ENCODE measurements at places on chromosomes 1 and 21.

DNA sequence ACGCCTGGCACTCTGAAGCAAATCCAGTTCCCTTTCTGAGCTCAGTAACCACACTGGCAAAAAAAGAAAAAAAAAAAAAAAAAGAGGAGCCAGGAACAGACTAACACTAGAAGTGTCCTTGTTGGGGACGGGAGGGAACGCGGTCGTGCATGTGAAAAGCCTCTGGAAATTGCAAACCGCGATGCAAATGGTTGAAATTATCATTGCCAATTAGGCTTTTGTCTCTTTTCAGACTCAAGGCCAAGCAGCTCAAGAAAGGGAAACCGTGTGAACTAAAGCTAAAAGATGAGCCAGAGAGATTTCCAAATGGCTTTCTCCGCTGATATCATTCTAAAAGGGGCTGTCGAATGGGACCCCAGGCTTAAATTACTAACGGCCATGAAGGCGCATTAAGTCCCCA, 13.5 kb downstream of the TRABD2B start:
- no peak for DNase-seq

GRCh38 chr1:72649991-72650390, 367.7 kb upstream of the NEGR1 start:
- no peak for DNase-seq

- no peak for DNase-seq
Measured at GRCh38 chr1:201394591-201394990, 4.5 kb downstream of the LAD1 start.

GRCh38 chr1:27356277-27356618, 10.5 kb downstream of the MAP3K6 start:
- no peak for DNase-seq

GRCh38 chr1:12049616-12050015, 13.5 kb upstream of the TNFRSF8 start:
- peak; percentile 18 for DNase-seq

- no peak for DNase-seq
Measured at GRCh38 chr1:203692565-203693470, 66.2 kb downstream of the ATP2B4 start.

- DNase-seq, result no peak
Measured at GRCh38 chr1:17513131-17513530, 26.4 kb upstream of the ARHGEF10L start.

- DNase-seq, result peak; percentile 53
Measured at GRCh38 chr1:158527190-158527815, 26.9 kb downstream of the OR6Y1 start.

GRCh38 chr1:204516180-204516879, at the start of gene MDM4:
Gene MDM4, plus strand, starts transcription at chr1:204516406. Its CDS starts 9,113 bp downstream, at chr1:204525519.
- DNase-seq, result peak; percentile 96

DNA sequence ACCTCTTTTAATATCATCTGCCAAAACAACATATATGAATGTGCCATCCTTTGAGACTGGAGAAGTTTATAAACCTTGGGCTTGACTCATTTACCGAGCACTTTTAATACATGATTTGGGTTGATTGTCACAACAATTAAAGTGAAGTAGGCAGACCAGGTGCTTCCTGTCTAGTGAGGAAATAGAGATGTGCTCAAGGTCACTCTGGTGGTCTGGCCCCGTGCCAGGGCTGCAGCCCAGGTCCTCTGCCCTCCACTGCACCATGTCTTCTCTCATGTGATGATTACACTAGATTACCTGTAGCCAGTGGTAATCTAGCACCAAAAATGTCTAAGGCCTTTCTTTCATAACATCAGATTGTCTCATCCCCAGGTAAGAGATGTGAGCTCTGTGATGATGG, 61.8 kb upstream of the LAMC2 start:
- no peak for DNase-seq

- no peak for DNase-seq
Measured at GRCh38 chr1:179757933-179758332, 14.8 kb downstream of the FAM163A start.

- no peak for DNase-seq
Measured at GRCh38 chr1:104467590-104467989, 717.9 kb downstream of the AMY1C start.

DNA sequence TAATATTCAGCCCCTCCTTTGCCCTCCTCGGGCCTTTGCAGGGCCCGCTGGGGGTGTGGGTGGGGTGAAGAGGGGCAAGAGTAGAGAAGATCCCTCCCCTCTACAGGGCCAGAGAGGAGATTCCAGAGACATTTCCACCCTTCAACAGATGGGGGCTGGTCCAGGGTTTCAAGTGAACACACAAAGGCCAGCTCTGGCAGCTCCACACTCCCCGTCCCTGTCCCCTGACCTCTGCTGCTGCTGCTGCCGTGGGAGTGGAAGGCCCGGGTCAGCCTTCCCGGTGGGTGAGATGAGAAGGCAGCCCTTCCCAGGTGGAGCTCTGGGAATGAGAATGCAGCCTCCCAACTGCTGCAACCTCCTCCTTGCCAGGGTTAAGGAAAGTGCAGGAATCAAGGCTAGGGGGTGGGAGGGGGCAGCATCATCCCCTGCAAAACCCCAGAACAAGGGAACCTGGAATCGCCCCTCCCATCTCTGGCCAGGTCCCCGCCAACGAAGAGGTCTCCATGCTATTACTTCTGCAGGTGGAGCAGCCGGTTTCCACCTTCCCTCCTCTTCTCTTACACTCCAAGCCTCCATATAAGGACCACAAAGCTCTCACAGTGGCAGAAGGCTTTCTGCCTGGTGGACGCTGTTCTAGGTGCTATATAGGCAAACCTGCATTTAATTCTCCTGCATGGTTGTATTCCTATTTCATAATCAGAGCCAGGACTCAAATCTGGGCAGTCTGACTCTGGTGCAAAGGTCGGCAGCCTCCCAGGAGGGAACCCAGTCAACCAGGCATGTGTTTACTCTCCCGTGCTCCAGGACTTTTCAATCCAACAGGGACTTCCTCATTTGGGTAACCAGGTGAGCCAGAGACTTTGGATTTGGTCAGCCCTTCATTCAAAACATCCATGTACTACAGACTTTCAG, 22.9 kb upstream of the ARHGEF10L start:
- DNase-seq, result peak; percentile 85

DNA sequence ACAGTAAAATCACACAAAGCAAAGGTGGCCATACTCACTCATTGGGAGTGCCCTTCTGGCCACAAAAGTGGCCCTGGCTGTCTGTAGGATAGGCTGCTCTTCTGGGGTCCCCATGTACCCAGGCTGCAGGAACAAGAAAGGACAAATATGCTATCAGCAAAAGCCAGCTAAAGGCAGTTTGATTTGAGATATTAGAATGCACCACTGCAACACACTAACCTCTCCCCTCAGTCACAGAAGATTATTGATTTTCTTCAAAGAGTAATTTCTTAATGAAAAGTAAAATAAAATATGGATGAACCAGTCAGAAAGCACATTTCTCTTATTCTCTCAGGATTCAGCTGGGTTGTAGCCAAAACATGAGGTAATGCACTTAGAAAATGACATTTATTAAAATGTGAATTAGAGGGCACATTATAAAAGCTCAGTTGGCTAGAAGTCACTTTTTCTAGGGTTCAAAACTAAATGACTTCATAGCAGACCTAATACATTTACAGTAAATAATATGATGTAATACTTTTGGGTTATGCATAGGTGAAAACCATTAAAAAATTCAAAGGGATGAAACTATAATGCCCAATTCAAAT, 140.8 kb downstream of the LHX8 start:
- DNase-seq, result no peak

- DNase-seq, result no peak
Measured at GRCh38 chr1:115782571-115783281, 14.2 kb upstream of the CASQ2 start.

GRCh38 chr1:6209661-6210580, 4.0 kb downstream of the RNF207 start:
- no peak for DNase-seq

DNA sequence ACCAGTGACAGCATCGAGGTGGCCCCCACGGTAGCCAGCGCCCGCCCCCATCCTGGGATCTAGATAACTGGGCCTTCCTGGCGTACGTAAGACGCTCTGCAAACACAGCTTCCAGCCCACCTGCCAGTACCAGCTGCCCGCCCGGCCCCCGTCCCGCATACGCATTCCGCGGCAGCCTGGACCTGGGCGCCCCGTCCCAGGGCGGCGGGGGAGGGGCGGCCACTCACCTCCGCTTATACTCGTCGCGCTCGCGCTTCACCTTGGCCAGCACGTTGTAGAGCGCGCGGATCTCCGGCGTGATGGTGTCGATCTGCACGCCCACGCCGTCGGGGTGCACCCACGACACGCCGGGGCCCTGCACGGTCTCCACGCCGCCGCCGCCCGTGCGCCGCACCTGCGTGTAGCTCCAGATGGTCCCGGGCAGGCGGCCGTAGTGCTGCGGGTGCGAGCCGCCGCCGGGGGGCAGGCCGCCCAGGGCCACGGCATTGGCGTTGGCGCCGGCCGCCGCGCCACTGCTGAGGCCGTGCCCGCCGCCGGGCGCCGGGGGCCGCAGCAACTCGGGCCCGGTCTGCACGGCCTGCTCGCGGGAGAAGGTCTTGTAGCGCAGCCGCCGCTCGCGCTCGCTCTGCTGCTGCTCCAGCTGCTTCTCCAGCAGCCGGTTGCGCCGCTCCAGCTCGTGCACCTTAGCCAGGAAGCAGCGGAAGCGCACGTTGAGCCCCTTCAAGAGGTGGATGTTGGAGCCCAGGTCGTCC, 859 bp downstream of the IFFO2 start:
- DNase-seq, result no peak

DNA sequence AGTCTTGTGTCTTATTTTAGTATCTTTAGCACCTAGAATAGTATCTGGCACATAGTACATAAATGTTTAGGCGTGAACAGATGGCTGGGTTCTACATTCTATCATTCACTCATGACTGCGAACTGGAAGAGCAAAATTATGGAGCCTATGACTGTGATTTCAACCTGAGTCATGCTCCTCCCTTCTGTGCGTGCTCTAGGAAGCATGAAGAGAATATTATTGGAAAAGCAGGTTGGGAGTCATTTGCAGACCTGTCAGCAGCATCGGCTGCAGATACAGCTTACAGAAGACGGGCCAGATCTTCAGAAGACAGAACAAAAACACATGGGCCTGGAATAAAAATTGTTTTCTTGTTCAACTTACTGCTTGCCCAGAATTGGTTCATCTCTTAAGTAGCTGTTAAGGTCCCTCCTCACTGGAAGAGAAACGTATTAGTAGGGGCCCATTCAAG, 344.0 kb upstream of the USP24 start:
- DNase-seq, result no peak

DNA sequence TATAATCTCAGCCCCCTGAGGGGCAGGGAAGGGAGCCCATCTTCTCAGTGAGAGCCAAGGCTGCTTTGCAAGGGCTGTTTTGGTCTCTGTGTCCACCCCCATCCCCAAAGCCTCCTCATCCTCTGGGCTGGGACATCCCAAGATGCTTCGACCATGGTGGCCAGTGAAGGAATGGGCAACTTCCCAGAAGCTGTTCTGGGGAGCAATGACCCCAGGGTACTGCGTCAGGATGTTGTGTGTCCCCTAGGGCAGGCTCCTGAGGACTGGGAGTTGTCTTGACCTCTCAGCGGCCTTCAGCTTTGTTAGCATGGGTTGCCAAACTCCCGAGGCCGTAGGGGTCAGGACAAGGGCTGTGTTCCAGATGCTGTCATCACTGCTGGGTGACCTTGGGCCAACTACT, 238.4 kb upstream of the POU3F1 start:
- no peak for DNase-seq

GRCh38 chr1:203287109-203287893, 18.0 kb upstream of the BTG2 start:
- DNase-seq, result no peak

DNA sequence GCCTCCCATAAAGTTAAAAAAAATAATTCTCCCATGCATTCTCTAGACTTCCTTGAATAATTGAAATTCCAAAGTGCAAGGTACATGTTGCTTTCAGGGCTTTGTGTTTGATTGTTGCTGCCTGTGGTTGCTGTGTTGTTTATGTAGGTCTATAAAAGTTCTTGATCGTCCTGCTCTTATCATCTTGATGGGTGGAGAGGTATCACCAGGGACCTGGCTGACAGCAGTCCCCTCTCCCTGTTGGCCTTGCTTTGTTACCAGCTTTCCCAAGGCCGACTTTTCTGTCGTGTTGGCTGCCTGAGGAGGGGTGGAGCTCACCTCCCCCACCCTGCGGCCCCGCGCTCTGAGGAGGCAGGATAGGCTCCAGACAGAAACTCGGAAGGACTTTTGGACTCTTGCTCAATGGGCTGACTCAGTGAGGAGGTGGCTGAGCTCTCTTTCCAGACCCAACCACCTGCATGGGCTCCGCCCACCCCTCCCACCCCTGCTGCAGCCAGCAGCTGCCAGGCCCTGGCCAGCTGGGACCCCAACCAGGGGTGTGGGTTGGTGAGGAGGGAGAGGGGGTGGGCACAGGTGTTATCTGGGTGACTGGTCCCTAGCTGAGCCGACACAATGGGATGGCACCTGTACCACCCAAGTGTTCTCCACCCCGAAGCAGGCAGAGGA, 2.0 kb downstream of the INAVA start:
- DNase-seq, result peak; percentile 93

DNA sequence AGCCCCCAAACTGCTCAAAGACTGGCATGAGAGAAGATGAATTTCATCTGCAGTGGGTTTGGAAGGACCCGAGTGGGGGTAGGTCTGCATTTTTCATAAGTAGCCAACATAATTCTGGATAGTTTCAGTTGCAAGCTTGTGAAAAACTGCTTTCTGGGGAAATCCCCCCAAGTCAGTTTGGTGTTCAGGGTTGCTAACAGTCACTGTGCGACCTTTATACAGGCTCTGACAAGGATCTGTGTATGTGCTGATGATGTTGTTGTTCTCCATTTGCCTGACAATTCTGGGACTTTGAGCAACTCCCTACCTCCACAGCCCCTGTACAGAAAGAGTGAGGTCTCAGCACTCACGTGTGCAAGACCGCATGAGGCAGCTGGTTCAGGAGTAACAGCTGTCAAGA, 87.9 kb downstream of the SUSD4 start:
- DNase-seq, result no peak

GRCh38 chr1:42942444-42942843, 16.2 kb downstream of the SLC2A1 start:
- DNase-seq, result no peak

DNA sequence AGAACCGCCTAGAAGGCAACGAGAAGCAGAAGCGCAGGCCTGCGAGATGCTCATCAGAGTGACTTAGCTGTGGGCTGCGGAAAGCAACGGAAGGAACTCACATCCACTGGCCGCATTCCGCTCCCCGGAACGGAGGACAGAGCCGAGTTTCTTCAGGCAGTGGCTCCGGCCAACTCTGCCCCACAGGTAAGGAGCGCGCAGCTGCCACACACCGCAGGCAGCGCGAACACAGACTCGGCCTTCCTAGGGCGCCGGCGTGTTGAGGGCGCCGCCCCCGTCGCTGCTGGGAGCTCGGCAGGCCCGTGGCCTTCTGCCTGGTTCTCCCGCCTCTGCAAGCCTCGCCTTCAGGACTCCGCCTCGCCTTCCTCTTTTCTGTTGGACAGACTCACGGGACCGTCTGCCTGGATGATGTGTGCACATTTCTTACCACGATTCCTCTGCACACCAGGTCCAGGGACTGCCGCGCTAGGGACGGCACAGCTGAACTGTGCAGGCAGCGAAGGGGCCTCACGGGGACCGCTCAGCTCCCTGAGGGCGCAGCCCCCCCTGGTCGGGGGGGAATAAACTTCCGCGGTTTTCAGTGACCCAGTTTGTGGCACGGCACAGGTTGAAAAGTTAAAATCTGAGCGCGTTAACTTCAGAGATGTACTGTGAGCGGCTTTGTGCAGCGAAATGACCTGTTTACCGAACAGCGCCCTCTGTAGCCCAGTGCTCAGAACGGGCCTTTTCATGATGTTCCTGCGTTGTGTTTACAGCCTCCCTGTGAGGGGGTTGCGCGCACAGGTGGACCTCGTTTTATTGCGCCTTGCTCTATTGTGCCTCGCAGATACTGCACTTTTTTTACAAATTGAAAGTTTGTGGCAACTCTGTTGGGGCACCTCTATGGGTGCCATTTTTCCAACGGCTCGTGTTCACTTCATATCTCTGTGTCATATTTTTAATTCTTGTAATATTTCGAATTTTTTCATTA, 15.8 kb downstream of the TCP10L start:
- peak; percentile 77 for DNase-seq
